ENCODE measurements at places on chromosomes 2 and 18. TPM values are rescaled to one million over a fixed set of nuclear protein-coding genes. Genes with fewer than 3 reads are reported as not detected.

GRCh38 chr2:161780881-161781280, 156.7 kb downstream of the SLC4A10 start:
- DNase-seq = no peak

- no peak for DNase-seq
Observed at GRCh38 chr18:22974001-22974400, 40.9 kb downstream of the RBBP8 start.

GRCh38 chr2:24123922-24124580, 782 bp downstream of the FAM228B start:
- no peak for DNase-seq

DNA sequence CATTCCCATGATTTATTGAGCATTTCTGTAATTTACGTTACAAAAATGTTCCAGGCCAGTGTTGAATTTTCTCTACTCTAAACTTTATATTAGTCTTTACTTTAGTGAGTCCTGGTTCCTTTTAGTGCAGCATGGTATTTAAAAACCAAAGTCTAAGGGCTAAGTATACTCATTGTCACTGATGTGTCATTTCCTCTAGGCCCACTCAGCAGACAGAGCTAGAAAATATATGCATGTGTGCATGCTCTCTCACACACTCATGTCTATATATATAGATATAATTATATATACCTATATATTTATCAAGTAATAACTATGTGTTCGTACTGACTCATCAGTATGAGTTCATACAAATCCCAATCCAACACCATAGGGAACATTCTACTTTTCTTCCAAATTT, 132.5 kb upstream of the SLC8A1 start:
- DNase-seq = no peak

The ITPRIPL1 gene
- 3.3 TPM for total RNA-seq

GRCh38 chr2:12442476-12442847, 274.3 kb upstream of the TRIB2 start:
- DNase-seq = no peak

Data from urinary bladder (tissue), 4 donors.